ENCODE measurements at places on chromosomes 16 and 17.

DNA sequence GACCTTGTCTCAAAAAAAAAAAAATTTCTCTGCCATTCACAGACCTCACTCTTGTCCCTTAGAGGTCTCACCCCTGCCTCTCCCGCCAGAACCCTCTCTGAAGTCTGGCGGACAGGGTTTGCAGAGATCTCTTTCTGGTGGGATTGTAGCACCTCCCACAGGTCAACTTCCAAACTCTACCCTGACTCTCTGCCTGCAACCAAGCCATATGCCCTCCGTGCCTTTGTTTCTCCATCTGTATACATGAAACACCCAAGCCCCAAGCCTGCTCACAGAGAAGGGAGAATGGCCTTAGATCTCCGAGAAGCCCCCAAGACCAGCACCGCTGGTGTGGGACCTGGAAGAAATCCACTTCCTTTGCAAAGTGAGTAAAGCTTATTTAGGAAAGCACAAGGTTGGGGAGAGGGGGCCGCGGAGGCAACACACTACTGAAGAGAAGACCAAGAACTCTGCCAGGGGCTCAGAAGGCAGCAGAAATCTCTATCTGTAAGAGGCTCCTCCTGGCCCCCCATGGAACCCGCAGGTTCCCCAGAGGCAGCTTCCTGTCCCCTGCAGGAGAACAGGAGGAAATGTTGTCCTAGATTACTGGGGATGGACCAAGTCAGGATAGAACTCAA lies 219.9 kb downstream of the C16orf78 start:
- DNase-seq = no peak

GRCh38 chr16:23482778-23483177 lies 27.5 kb downstream of the GGA2 start:
- no peak for DNase-seq

DNA sequence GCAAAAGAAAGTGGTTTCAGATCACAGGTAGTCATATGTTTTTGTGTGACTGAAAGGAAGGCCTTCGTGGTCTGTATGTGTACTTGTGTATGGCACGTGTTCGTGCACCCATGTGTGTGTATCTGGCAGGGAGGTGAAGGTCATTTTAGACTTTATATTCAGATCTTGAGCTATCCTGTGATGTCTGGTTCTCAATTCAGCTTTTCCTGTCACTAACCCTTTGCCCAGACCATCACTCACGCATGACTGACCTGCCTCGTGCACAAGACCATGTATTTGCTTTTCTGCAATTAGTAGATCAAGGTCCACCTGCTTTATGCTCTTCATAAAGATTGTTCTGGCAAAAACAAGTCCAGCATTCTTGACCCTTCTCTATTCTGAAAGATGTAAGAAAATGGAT lies 139.7 kb upstream of the MAF start:
- no peak for DNase-seq

DNA sequence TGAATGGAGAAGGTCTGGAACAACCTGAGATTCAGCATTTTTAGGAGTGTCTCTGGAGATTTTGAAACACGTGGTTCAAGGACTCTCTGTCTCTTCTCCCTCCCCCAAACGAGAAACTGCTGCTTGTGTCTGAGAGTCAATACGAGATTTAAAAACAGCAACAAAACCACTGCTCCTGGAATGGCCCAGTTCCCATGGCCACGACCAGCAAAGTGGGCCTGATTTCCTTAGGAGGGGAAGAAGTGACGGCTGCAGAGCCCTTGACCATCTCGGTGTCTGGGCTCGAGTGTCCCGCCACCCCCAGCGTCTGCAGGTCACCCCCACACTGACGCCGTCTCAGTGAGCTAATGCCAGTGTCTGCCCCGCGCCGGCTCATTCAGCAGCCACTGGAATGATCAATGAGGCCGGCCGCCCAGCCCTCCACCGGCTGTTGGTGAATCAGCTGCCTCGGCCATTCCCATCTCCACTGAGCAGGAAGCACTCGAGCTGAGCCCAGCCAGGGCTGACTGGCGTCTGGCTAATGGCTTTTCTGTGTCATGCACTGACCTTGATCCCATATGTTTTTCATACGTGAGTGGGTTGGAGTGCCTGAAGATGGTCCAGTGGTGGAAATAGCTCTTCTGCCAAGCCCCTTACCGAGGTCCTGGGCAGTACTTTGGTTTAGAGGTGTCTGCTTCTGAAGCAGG lies 151.8 kb downstream of the PITPNC1 start:
- peak; percentile 38 for DNase-seq

GRCh38 chr16:50944436-50944835 lies 202.6 kb downstream of the CYLD start:
- DNase-seq = peak; percentile 63

DNA sequence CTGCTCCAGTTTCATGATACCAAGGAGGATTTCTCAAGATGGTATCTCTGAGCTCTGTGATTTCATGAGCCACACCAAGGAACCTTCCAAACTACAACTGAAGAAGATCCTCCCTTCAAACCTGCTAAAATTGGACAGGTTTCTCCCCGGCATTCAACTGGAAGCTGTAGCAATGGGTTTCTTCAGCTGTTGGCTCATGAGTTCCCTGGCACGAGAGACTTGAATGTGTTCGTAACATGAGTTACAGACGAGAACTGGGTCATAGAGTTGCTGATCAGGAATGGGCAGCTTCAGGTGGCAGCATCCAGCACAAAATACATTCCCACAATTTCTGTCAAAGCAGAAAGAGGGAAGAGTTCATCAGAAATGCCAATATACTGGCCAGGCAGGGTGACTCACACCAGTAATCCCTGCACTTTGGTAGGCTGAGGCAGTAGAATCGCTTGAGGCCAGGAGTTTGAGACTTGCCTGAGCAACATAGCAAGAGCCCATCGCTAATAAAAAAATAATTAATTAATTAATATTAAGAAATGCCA lies 3.4 kb upstream of the HSF5 start:
- no peak for DNase-seq

DNA sequence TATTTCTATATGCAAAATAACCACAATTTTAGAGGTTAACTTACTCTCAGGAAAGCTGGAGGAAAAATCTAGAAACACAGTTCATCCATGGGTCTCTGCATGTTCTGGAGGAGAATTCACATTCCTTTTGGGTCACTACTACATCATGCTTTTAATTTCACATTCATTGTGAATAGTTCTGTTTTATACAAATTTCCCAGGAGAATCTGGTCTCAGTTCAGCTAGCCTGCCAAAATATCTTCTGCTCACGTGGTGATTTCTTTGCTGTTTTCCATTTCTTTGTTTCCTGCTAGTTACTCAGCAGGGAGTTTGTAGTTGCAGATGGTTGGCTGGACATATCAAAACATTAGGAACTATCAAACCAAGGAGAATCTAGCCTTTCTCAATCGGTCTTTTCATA lies at the start of gene ABCA9:
ABCA9 (minus strand) TSS at position 106 of the 400 bp plus-strand sequence. CDS start 9,801 bp downstream, outside the sequence.
- peak; percentile 45 for DNase-seq

DNA sequence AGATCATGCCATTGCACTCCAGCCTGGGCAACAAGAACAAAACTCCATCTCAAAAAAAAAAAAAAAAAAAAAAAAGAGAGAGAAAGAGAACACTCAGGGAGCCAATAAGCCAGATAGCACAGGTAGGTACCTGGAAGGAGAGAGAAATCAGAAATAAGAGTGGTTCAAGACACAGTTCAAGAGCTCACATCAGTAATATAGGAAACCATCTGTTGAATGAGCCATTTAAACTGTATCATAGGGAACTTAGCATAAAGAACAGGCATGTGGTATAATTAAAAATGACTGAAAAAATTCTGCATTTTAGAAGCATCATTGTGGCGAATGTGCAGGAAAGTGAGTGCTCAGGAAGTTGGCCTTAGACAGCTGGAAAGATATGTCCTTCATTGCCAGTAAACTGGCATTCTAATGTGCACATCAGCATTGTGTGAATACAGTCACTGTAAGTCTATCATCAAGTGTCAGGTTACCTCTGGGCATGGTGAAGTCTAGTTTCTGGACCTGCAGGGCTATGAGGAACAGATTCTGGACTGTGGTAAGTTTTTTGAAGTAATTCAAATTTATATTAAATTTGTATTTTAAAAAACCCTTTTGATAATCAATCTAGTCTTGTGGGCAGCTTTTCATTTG lies 20.4 kb downstream of the KRT12 start:
- no peak for DNase-seq

DNA sequence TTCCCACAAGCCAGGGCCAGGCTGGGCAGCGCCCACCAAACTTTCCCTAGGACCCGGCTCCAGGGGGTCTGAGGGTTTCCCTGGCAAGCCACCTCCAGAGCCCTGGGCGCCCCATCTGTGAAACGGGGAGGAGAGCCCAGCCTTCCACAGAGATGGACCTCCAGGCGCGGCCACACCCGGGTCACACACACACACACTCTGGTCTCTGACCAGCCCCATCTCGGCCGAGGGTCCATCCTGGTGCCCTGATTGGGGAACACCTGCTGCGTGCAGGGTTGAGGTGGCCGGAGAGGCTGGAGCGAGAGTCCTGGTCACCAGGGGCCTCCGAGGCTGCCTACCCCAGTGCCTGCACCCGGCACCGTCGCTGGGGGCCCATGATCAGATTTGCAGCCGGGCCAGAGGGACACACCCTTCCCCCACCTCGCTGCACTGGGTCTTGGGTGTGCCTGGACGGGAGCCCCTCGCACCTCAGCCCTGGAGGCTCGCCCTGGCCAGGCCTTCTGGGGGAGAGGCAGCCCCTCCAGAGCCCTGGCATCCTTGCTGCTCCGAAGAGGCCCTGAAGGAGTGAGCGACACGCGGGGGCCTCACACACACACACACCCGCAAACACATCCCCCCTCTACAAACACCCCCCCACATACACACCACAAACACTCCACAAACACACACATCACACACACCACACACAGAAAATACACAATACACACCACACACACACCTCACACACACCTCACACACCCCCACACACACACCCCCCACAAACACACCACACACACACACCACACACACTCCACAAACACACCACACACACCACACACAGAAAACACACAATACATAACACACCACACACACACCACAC lies 29.7 kb downstream of the SLC25A10 start:
- no peak for DNase-seq

GRCh38 chr16:66378741-66379570 lies 12.5 kb downstream of the CDH5 start:
- no peak for DNase-seq

GRCh38 chr17:82648165-82648668 lies at the start of gene WDR45B:
TSS of gene WDR45B (minus strand) at chr17:82648444. CDS start at chr17:82648340, 104 bp downstream.
- peak; percentile 97 for DNase-seq

GRCh38 chr17:74380086-74380958 lies 13.0 kb downstream of the GPR142 start:
- no peak for DNase-seq

DNA sequence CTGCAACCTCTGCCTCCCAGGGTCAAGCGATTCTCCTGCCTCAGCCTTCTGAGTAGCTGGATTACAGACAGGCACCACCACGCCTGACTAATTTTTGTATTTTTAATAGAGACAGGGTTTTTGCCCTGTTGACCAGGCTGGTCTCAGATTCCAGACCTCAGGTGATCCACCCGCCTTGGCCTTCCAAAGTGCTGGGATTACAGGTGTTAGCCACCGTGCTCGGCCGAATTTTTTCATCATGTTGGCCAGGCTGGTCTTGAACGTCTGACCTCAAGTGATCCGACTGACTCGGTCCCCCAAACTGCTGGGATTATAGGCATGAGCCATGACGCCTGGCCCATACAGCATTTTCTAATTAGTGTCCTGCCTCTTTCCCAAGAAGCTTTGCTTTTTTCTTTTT lies 52.7 kb upstream of the ADORA2B start:
- DNase-seq = no peak

GRCh38 chr17:30477774-30478115 lies 537 bp downstream of the GOSR1 start:
- peak; percentile 79 for DNase-seq

DNA sequence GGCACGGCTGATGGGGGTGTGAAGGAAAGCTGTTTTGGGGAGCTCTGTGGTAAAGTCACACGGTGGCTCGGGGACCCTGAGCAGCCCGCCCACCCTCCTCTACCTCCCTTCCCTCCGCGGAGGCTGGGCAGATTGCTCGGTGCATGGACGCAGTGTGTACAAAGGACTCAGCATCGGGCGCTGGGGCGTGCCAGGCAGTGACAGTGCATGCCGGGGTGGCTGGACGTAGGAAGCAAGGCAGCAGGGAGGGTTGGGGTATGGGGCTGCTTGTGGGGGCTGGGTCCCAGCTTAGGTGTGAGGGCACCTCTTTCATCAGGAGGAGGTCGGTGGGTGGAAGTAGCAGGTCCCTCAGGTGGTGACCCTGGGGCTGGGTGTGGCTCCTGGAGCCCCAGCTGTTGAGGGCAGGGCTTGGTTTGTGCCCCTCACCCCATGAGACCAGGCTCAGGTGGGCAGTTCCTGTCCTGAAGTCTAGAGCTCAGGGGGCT lies 159.9 kb upstream of the GSE1 start:
- no peak for DNase-seq

GRCh38 chr17:67256075-67256732 lies 11.2 kb upstream of the HELZ start:
- DNase-seq = no peak

- no peak for DNase-seq
These were observed 24.5 kb downstream of the OR1D5 start for GRCh38 chr17:3038941-3039340.

DNA sequence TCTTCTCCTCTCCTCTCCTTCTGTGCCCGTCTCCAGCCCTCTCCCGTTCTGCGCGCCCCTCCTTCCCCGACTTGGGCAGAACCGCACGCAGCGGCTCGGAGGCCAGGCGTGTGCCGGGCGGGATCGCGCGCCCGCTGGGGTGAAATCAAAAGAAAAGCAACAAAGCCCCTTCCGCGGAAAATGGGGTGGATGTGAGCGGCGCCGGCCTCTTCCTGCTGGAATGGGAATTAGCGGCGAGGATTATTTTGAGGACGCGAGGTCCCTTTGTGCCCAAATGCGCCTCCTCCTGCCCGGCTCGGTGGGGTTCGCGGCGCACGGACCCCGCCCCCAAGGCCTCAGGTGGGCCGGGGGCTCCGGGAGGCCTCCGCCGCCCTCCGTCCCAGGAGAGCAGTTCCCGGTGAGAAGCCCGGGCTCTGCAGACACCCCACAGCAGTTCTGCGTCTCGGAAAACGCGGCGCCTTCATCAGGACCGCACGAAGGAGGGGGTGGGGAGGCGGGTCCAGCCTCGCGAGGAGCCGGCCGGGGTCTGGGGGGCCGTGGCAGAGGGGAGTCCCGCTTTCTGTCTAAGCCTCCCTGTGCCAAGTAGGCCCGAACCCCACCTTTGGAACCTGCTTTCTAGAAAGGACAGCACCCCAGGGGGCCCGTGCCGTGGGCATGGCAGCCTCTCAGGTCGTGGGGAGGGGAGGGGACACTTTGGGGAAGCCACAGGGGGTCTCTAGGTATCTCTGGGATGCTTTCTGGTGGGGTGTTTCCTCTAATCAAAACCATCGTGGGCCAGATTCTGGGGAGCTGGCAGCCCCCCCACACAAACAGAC lies 91.0 kb upstream of the CBX4 start:
- DNase-seq = no peak

DNA sequence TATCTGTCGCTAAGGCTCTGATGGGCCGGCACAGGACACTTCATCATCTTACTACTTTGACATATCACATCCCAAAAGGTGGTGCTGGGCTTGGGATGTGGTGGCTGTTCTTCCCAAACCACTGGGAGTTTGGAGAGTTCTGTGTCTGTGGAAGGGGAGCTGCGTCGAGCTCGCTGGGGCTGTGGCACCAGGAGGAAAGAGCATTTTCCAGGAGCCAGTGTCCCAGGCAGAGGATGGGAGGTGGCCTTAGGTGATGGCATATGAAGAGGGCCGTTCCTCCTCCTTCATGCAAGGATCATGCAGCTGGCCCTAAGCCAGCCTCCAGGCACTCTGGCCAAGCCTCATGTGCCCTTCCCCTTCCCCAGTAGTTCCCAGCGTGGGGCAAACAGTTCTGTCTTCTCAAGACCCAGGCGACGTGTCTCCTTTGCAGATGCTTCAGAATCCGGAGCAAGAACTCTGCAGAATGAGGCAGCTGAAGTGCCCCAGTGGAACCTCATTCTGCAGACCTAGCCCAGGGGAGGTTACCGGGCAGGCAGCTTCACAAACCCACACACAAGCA lies 89.4 kb upstream of the TNRC6C start:
- DNase-seq = no peak

All from suppressor macrophage treated with lipopolysaccharide for 1 hour (primary cell).